Posterior vena cava (tissue), 2 donors: ENCODE measurements at places on chromosomes 12 and 14. TPM values are rescaled to one million over a fixed set of nuclear protein-coding genes. Genes with fewer than 3 reads are reported as not detected.

The NDUFB1 gene
- total RNA-seq, result 92.3 TPM

The MUCL1 gene
- not detected for total RNA-seq

The CCDC38 gene
- not detected for total RNA-seq

DNA sequence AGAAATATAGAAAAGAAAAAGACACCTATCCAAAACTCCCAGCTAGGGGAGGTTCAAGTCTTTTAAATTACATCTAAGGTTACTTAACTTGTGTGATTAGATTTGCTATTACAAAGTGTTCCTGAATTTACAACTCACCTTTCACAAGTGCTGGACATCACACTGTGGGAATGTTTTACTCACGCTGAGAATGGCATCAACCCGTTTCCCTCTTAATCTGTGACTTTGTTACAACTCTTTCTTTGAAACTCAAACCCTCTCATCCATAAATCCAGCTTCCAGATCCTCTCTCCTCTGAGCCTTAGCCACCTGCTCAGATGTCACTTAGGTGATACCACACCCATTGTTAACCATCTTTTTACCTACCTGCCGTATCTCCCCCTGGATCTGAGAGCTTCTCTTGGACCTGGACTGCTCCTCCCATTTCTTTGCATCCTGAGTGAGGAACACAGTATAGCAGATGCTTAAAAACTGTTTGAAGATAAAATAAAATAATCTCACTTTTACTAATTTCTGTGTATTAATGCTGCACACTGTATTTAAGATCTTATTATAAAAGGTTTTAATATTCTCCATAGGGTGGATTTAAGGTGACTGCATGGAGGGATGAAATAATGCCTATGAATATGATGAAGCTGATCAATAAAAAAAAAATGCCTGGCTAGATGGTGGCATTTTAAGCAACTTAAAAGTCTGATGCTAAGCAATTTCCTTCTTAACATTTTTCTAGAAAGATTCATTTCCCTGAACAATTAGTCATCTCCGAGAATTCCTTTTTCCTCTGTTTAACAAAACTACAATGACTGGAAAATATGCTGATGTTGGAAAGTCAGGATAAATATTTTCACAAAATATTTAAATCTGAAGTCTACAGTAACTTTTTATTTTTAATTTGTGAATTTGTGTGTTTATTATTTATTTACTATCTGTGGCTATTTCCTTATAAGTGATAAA lies 39.1 kb upstream of the NAP1L1 start:
- no peak for DNase-seq
